ENCODE measurements at places on chromosomes 3 and 15.
A peak's percentile ranks its signal among the peaks of the same experiment; 100 is the strongest.

DNA sequence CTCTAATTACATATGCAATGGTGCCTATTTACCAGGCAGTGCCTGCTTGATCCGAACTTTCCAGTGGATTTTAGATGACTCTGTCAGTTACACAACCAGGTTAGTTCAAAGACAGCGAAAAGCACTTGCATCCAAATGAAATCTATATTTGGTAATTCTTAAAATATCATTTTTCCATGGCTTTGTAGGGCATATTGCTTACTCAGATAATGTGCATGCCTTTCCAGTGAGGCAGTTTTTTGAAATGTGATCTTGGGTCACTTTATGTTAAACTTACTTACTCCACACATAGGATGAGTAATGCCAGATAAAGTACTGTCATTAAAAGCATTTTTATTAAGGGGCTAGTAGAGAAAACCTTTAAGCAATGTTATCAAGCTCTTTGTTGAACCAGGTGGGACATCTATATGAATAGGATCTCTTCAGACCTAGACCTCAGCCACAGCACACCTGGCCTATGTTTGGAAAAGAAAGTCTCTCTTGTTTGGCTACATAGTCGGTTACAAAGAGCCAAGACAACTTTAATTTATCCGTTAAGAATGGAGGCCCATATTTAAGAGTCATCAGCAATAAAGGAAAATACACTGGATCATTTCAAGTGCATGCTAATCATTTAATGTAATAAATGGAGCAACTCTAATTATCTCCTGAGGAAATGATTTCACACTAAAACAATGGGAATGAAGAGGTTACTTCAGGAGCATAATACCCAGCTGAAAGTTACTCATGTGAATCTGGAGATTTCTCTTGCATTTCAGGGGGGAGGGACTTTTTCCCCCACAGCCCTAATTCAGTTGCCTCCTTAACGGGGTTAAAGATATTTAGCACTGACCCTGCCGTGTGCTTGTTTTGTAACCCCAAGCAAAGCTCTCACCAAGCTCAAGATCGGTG lies 56.3 kb upstream of the TMCO5A start:
- DNase-seq, result peak; percentile 54

DNA sequence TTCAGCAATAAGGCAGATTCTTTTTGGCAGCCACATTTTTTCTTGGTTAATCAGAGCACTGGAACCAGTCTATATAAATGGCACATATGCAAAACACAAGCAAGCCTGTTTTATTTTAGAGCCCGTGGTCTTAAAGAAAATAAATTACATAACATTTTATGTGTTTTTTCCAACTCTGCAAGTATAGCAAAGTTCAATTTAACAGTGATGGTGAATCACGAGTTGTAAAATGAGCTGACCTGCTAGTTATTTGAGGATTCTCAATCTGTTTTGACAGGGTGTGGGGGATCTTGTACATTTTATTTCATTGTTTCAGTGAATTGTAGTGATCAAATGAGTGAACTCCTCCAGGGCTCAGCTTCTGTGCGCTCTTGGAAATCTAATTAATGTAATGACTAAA lies 2.7 kb downstream of the ARHGEF26 start:
- no peak for DNase-seq

GRCh38 chr3:177981576-177981975 lies 554.7 kb upstream of the KCNMB2 start:
- DNase-seq, result no peak

- no peak for DNase-seq
These were observed 201.6 kb downstream of the IGSF11 start for GRCh38 chr3:118833075-118833474.

DNA sequence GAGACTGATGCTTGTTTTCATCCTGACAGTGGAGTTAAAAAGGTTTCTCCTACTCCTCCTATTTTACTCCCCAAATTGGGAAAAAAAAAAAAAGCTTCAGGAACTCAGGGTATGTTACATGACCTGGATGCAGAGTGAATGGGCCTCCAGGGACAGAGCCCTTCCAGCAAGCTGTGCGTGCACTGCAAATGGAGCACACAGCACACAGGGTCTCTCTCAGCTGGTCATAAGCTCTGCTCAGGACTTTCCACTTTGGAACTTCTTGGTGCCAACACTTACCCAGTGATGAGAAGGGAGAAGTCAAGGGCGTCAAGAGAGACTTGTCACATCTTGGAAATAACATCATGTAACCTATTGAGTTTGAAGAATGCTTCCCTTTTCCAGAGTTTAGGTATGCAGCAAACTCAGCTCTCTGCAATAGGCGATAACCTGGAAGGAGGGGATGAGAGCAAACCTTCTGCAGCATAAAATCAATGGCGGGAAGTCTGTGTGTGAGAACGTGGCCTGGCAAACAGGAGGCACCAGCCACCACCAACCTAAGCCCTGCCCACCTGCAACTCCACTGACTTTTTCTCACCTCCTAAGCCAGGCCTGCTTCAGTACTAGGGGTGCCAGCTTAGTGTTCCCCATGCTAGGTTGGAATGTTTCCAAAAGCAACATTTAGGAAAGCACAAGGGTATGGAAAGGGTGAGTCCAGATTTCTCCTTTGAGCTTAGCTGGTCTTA lies 39.8 kb downstream of the MYZAP start:
- DNase-seq, result no peak

- no peak for DNase-seq
These were observed 1.4 kb downstream of the PEAK1 start for GRCh38 chr15:77418391-77418965.

DNA sequence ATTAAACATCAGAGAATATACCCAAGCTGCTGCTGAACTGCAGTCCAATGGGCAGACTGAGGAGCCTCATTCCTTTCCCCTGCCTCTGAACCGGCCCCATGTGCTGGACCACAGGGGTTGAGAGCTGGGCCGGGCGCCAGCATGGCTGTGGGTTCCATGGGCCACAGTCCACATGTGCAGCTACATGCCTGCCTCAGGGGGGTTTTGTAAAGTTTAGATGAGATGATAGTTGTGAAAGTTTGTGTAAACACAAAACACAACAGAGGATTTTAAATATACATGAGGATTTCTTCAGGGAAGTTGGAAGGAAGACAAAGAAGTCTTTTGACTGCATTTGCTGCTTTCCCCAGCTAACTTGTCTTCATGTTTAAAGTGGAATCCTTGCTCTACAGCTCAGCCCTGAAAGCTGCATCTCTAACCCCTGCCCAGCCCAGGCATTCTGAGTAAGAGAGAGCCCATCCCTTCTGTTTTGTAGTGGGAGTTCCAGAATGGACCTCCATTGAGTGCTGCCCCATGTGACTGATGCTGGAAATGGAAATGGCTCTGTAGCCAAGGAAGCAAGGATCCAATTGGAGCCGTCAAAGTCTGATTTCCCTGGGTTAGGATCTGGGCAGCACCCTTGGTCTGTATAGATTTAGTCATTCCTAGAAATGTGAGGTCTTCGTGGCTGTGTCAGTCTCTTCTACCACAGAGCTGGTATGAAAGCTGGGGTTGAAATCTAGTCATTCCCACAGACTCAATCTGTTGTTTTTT lies 17.5 kb downstream of the SLC12A8 start:
- DNase-seq, result no peak

DNA sequence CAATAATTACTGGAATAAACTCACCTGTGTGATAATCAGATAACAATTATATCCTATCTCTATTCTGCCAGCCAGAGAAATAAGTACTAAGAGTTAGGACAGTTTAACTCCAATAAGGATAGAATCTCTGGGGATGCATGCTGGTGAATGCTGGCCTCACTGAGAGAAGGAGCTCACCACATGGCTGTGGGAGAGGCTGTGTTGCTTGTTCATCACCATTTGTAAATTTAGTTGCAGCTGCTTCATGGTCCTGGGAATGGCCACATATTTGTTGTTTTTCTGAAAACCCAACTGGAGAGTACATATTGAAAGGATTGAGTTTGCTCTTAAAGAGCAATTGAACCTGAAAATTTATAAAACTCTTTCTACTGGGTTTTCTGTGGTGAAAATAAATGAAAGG lies 207.3 kb downstream of the NECTIN3 start:
- no peak for DNase-seq

DNA sequence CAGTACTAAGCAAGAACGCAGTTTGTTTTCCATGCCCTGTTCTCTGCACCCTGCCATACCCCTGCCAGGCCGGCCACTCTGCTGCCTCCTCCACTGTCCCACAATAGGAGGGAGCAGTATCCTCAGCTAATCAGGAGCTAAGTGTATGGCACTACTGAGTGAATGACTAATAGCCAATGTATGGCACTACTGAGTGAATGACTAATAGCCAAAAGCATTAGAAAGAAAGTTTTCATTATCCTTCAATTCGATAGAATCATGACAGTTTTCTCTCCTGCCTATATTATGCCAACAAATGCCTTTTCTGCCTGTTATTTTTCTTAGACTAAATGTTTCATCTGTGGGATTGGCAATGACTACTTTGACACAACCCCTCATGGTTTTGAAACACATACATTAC lies 107.5 kb upstream of the CHRM5 start:
- peak; percentile 64 for DNase-seq

DNA sequence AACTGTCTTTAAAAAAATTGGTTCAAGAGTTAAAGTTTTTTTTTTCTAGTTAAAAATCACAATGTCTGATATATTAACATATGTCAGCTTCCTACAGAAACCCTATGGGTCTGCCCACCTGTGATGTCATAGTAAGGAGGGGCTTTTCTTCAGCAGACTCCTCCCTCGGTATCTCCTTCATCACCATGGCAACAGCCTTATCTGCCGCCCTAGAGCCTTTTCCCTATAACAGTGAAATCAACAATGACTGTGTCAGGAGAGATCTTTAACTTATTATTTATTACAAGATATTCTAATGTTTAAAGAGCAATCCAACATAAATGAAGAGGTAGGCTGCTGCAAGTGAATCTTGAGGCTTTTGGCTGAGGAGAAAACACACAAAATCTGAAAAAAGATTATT lies 138.7 kb downstream of the PEX5L start:
- peak; percentile 49 for DNase-seq

DNA sequence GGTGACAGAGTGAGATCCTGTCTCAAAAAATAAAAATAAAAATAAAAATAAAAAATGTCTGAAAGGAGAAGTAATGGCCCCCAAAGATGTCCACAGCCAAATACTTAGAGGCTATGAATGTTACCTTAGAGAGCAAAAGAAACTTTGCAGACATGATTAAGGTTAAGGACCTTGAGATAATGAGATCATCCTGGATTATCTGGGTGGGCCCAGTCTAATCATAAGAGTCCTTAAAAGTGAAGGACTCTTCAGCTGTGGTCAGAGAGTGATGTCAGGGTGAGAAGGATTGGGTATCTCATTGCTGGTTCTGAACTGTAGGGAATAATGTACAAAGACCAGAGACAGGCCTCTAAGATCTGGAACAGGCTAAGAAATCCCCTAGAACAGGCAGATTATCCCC lies 84.9 kb upstream of the POU1F1 start:
- no peak for DNase-seq

GRCh38 chr3:156024904-156025533 lies 95.4 kb upstream of the KCNAB1 start:
- no peak for DNase-seq

DNA sequence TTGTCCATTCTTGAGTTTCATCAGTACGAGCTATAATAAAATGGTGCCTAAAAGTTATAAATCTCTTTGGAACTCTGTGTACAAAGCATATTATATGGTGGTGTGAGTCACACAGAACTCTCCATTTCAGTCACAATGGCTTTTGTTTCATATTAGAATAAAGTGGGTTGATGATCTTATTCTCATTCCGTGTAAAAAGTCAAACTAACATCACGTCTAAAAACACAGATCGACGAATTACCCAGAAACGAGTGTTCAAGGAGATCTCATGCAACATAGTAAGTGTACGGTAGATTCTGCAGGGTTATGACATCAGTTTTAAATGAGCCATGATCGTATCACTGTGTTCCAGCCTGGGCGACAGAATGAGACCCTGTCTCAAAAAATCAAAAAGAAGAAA lies 122.4 kb downstream of the FOXP1 start:
- DNase-seq, result no peak

DNA sequence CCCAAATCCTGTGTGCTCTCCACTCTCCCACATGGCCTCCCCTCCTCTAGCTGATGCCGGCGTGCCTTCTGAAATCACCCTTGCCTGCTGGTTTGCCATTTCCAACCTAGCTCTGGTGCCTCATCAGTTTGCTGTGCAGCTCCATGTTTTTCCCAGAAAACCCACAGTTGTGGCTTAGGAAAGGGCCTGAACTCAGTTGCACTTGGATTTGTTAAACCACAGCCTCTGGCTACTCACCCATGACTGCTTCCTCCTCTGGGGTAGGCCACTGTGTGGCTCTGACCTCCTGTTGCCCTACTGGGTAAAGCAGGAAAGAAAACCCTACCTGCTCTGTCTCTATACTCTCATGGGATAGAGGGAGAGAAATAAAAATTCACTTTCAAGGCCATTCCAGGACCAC lies 97.3 kb downstream of the DAPK2 start:
- peak; percentile 73 for DNase-seq

DNA sequence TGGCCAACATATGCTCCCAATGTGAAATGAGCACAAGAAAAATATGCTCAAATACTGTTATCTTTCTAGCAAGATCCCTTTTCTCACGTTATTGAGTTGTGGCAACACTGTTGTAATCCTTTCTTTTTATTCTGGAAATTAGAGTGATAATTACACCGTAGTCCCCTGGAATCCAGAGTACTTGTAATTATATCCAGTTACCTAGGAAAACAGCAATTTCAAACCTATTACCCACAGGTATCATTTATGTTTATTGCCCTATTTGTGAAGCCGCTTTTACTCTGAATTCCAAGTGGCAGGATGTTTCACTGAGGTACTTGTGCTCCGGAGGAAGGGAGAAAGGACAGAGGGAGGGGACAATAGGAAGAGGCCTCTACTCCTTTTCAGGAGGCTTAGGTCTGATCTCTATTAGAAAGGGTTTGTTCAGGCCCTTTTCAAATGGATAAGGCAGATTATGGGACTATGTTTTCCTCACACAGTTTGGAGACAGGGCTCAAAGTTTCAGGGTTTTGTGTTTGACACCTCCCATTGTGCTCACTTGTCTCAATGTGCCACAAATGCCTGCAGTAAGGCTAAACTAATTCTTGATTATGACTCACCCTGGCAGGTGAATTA lies 646.6 kb downstream of the TUSC7 start:
- no peak for DNase-seq

DNA sequence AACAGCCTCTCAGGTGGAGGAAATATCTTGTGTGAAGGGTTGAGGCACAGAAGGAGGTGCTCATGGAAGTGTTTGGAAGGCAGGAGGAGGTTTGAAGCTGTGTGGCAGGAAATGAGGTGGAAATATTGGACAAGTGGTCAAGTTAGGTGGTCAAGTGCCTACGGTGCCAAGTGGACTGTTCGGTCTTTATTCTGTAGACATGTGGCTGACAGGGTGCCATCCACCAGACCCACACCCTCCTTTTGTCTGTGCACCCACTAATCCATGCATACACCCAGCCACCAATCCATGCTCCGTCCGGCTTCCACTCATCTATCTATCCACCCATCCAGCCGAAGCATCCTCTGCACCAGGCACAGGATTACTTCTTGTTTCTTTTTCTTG lies 2.2 kb downstream of the SLC6A20 start:
- DNase-seq, result no peak

- no peak for DNase-seq
These were observed 63.3 kb downstream of the IQSEC1 start for GRCh38 chr3:13009946-13010315.
